ENCODE measurements at places on chromosomes 7 and 10.

DNA sequence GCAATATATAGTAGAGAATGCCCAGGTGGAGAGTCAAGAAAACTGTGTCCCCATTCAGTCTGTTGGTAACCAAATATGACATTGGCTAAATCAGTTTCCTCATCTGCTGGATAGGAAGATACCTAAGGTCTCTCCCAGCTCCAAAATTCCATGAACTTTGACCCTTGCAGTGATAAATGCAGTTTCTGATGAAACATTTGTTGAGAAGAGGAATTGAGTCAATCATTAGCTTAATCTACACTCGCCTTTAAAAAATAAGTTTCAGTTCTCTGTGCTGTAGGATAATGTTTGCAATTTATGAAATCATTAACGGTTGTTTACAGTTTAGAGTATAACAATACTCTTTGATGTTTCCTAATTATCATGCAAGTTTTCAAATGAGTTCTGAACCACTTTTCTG is 38.0 kb upstream of the SLC25A13 start:
- DNase-seq, result no peak

GRCh38 chr10:35705051-35705450 is 63.0 kb upstream of the FZD8 start:
- no peak for DNase-seq

DNA sequence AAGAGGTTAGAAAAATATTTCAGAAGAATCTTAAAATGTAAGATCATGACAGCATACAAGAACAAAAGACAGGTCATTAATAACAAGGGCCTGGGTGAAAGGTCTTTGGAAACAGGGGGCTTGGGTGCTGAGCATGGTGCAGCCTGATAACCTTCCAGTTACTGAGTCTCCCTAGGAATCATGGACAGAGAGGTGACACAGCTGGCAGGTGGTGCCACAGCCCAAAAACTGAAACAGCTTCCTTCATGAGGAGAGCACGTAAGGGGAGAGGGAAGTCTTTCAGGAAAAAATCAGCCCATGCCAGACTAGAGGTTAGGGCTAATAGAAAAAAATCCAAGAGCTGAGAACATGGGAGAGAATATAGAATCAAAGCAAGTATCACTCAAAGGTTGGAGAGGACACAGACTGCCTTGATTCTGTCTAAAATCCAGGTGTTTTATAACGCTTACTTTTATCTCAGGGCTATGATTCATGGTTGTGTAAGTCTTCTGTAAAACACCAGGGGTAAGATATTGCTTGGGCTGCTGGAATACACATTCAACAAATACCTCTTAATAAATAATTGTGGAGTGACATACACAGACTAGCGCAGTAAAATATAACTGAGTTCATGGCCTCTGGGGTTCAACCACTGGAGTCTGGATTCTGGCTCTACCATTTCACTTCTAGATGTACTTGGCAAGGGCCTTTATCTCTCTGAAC is 88.1 kb downstream of the SEMA3C start:
- no peak for DNase-seq

DNA sequence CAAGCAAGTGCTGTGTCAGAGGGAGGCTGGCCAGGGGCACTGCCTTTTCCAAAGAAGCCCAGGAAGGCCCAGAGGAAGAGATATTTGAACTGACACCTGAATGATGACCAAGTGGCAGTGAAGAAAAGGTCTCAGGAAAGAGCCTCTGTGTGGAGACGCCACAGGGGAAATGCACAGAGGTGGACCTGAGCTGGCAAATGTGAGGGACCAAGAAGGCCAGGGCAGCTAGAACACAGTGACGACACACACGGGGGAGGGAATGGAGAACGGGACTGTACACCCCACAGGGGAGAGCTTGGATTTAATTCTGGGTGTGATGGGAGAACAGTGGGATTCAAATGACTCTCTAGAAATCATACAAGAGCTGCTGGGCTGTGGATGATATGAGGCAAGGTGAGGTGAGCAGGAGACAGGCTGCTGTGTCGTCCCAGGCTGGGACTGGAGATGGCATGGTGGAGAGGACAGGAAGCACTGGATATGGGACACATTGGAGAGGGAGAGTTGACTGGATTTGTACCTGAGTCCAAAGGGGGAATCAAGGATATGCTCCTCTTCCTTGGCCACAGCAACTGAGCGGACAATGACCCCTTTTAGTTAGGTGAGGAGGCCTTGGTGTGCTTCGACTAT is 84.2 kb upstream of the DDC start:
- no peak for DNase-seq

GRCh38 chr10:30047430-30047829 is 12.0 kb downstream of the JCAD start:
- no peak for DNase-seq

- DNase-seq, result no peak
These were observed 204.8 kb downstream of the BMPER start for GRCh38 chr7:34109936-34110780.

DNA sequence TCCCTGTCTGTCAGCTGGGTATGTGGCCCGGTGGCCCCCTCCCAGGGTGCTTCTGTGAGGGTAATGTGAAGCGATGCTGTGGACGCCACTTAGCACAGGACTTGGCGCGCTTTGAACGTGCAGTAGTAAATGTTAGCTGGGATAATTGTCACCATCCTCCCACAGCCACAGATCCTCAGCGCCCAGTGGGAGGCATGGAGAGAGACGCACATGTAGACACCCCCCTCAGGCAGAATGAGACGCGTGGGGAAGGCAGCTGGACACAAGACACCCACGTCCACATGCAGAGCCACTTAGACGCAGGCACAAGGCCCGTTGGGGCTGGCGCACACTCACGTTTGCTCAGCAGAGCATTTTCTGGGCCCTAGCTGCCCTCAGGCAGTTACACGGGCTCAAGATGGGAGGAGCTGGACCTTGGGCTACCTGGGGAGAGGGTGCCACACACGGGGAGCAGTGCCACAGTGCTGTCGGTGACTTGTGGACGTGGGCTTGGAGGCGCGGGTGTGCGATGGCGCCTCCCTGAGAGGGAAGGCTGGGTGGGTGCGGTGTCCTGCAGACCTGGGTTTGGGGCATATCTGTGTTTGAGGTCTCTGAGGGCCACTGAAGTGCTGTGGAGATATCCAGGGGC is 26.4 kb downstream of the ADCYAP1R1 start:
- DNase-seq, result no peak

DNA sequence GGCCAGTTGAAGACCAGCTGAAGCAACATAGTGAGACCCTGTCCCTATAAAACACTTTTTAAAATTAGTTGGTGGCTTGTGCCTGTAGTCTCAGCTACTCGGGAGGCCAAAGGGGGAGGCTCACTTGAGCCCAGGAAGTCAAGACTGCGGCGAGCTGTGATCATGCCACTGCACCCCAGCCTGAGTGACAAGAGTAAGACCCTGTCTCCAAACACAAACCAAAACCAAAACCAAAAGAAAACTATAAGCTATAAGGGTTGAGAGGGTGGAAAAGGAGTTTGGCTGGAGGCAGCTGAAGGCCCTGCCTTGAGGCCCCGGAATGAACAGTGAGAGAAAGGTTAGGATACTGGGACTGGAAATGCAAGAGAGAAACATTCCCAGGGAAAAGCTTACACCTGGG is 10.9 kb upstream of the EXOC6 start:
- DNase-seq, result no peak

DNA sequence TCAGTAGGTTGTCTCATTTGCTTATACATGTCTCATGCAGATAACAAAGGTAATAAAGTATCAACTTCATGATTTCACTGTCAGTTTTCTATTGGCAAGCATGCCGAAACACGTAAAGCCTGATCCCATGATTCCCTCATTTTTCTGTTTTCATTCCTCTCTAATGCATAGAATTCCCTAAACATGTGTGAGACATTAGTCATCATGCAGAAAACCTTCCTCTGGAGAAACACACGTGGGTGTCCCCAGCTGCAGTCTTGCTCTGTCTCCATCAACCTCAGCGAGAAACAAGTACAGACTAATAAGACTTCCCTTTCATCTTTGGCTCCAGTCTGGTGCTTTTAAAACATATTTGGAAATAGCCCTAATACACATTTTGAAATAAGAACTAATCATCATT is 432.7 kb upstream of the VSTM2A start:
- no peak for DNase-seq

DNA sequence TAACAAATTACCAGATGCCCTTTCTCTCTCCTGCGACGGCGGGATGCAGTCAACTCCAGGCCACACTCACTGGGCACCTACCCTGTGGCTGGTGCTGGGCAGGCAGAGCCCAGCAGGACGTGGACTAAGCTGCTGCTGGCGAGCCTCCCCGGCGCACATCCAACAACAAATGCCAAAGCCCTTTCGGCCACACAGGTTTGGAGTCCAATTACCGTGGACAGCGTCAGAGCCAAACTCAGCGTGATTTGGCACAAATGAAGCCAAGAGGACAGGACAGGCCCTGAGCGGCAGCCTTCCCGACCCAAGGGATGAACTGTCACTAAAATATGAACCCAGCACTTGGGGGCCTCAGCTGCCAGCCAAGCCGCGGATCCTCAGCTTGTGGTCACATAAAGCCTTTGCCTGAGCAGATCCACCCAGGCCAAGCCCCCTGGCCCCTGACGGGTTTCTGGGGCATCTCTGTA is 28.4 kb downstream of the DAGLB start:
- no peak for DNase-seq

- no peak for DNase-seq
These were observed 42.1 kb upstream of the PLXNA4 start for GRCh38 chr7:132618271-132618955.

GRCh38 chr10:96044736-96045135 is 1.4 kb downstream of the CCNJ start:
- no peak for DNase-seq

DNA sequence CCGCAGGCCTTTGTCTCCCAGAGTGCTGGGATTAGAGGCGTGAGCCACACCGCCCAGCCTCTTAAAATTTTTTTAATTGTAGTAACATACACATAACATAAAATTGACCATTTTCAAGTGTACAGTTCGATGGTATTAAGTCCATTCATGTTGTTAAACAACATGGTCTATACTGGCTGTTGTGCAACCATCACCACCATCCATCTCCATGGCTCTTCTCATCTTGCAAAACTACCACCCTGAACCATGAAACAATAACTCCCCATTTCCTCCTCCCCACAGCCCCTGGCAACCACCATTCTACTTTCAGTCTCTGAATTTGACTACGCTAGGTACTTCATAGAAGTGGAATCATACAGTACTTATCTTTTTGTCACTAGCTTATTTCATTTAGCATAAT is 7.9 kb upstream of the ZFYVE27 start:
- no peak for DNase-seq

- no peak for DNase-seq
These were observed 181.0 kb downstream of the ELFN1 start for GRCh38 chr7:1850976-1851571.

DNA sequence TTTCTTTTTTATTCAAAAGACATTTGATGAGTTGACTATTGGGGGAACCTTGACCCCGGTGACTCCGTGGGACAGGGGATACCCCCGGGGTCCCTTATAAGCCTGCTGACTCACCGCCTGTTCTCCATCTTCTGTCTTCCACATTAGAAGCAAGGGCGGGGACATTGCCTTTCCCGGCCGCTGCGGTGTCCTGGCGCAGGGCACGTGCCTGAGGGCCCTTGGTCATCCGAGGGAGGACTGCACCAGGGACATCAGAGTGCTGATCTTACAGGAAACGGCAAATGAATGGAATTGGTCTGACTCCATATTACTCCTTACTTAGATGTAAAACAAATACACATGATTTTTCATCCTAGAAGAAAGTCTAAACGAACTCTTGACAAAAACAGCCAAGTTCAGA is 170.1 kb downstream of the CUX1 start:
- no peak for DNase-seq

GRCh38 chr10:127740596-127740995 is 3.6 kb downstream of the FOXI2 start:
- DNase-seq, result no peak

GRCh38 chr10:87659571-87660483 is at the start of gene PAPSS2:
PAPSS2 (plus strand) TSS chr10:87659878; CDS start chr10:87659982, 104 bp downstream.
- DNase-seq, result no peak

GRCh38 chr10:13720699-13721098 is 133.9 kb downstream of the PRPF18 start:
- DNase-seq, result no peak

GRCh38 chr7:29142021-29142727 is 4.2 kb downstream of the CPVL start:
- DNase-seq, result no peak

- DNase-seq, result no peak
These were observed 147.7 kb downstream of the PTPN20 start for GRCh38 chr10:47058961-47059391.

- no peak for DNase-seq
These were observed 22.8 kb upstream of the ITGB8 start for GRCh38 chr7:20307901-20308300.

DNA sequence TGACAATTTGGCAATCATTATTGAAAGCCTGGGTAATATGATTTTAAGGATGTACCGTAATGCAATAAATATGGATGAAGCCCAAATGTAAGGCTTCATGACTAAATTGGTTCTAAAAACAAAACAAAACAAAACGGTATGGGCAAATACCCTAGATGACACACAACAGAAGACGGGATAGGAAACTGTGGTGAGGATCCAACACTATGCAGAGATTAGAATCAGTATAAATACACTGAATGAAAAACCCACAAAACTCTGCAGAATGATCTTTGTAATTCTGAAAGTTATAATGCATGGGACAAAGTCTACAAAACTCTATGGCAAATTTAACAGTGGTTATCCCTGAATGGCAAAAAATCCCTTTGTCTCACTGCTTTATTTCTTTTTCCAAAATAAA is 57.6 kb downstream of the MALSU1 start:
- DNase-seq, result no peak

GRCh38 chr7:69708857-69709256 is 110.6 kb downstream of the AUTS2 start:
- DNase-seq, result no peak

- DNase-seq, result no peak
These were observed 515 bp downstream of the BEND7 start for GRCh38 chr10:13528123-13528874.

DNA sequence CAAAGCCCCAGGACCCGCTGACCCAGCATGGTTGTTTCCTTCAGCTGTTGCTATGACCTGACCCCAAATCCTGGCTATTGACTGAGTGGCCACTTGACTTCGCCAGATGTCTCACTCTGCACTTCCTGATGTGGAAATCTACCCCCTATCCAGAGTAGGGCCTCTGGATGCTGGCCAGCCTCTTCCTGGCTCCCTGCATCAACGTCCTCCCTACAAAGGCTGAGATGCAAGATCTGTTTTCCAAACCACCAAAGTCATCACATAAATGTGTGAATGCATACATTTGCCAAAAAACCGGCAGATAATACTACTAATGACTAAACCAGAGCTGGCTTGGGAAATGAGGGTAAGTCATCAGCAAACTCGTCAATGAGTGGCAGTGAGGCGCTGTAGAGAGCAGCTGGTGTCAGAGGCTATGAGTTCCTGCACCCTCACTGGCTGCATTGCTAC is 70.4 kb downstream of the PYROXD2 start:
- no peak for DNase-seq

DNA sequence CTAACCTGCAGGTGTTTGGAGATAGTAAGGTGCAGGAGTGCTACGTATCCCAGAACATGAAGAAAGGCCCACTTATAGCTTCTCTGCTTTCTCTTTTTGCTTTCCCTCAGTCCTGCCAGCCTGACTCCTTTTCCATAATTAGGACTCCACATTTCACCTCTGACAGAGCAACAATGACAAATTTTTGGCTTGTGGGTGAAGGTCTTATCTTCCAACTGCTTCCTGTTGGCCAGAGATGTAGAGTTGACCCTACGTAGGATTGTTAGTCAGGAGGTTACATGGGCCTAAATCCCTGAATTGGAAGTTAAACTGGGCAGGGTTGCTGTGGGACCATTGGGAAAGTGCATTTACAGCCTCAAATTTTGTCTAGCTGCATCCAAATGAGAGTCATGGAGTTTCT is 21.3 kb downstream of the RP9 start:
- no peak for DNase-seq

Data from stimulated activated CD4-positive, alpha-beta T cell treated with anti-CD3 and anti-CD28 coated beads, TNF-alpha, amount 100 ng/mL, for 1 hour (primary cell).